ENCODE measurements at places on chromosomes 1 and 21.

DNA sequence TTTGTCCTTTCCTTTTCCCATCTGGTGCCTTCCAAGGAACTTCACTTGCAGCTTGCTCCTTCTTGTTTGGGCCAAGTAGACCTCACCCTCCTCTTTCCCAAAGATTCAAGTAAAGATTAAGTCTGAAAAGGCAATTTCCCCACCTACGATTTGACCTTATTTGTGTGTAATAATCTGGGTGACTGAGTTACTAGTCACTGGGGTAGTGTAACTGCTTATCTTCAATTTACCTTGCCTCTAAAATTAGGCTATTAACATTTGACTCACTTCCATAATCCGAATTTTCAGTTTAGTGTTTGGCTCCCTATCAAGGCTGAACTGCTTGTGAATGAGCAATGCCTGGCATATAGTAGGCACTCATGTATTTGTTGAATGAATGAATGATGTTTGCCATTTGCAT lies 59.6 kb downstream of the PLA2G4A start:
- no peak for DNase-seq

DNA sequence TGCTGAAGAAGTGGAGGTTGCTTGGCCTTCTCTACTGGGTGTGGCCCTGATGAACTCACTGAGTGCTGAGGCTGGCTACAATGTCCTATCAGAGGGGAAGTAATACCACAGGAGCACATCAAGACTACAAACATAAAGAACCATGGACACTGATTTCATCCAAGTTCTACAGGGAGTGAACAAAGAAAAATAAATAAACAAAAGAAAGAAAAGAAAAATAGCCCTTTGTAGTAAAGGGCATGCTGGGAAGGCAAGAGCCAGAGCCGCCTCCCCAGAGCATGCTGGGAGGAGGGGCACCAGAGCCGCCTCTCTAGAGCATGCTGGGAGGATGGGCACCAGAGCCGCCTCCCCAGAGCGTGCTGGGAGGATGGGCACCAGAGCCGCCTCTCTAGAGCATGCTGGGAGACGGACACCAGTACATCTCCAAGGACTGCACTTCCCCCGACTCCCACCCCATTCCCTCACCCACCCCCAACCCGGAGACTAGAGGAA lies 65.9 kb downstream of the LAMC2 start:
- DNase-seq, result no peak

GRCh38 chr1:22153660-22154437 lies 11.0 kb upstream of the WNT4 start:
- no peak for DNase-seq

DNA sequence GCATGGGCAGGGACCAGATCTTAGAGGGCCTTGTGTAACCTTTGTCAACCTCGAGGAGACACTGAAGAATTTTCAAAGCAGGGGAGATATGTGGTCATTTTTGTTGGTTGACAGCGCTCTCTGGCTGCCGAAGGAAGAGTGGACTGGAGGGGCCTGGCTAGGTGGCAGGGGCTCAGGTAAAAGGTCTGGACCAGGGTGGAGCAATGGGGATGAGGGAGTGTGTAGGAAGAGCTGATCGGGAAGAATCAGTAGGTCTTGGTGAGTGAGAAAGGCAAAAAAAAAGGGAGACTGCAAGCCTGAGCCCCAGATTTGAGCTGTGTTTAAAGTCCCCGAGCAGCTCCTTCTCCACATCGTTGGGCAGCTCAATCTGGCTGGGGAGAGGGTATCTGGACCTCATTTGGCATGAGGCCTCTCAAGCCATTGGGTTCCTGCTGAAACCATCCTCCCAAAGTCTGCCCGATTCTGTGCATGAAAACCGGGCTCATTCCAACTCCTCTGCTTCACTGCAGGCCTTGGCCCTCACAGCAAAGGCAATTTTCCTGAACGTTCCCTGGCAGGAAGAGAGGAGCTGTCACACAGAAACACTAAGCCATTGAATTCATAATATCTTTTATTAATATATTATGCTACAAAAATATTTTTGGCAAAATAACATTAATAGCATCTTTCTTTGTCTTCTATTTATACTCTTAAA lies 237.1 kb downstream of the TRABD2B start:
- DNase-seq, result no peak

GRCh38 chr1:54280651-54281050 lies 80.7 kb downstream of the MRPL37 start:
- no peak for DNase-seq

Measured in NCI-H345 (cell line).